ELR (cell line): ENCODE measurements at places on chromosomes 7 and 10.

DNA sequence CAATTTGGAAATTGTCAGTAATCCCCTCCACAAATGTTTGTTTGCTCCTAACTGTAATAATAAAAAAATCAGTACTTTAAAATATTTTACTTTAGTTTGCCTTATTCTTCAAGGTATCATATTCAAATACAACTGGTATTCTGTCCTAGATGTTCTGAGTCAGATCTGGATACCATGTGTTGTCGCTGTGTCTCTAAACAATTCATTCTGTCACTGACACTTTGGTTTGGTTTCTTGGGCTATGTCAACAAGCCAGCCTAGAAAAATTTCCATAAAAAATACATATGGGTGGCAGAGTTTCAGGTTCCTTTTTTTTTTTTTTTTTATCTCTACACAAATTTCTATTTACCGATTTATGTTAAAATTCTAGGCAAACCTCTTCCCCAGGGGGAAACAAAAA lies 33.2 kb upstream of the SEMA3D start:
- no peak for DNase-seq

DNA sequence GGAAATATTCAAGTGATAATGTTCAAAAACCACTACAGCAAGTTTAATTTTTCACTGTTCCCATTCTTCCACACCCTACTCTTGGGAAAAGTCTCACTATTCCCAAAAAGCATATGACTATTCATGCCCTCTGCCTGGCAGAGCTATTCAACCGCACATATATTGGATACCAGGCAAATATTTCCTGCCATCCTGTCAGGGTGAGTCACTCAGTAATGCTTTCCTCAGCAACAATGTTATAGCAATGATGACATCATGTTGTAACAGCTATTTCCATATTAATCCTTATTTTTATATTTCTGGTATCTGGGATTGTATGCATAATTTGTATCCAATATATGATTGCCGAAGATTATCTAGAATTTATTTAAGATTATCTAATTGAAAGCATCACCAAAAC lies 114.0 kb upstream of the PLXDC2 start:
- DNase-seq: peak; percentile 19

DNA sequence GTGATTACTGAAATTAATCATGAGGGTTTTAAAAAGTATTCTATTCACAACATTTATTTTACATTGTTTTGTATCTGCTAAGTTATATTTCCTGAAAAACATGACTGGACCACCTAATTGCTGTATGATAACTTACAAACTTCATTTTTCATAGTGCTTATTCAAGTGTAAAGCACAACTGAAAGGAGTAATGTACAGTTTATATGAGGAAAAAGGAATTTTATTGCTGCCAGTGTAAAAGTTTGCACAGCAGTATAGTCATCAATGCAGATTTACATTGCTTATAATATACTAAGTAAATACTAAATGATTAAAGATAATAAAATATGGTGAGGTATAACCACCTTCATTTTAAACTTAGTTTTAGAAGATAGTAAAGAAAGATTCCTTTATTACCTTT lies 4.0 kb downstream of the PTEN start:
- DNase-seq: no peak

DNA sequence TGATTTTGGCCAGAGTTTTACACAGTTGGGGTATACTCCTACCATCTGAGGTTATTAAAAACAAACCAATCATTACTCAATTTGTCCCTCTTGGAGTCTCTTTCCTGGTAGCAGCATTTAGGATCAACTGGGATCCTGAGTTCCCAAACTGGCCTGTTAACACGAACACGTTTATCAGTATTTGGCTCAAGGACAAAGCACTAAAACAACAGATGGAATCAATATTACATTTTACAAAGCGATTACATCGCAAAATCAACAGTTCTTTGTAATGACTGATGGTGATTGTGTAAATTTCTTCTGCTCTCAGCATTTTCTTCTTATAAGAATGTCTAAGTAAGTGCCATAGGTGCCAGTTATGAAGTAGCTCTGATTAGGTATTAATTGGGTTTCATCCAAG lies 582.9 kb upstream of the ANKRD30A start:
- no peak for DNase-seq

GRCh38 chr10:13536674-13537366 lies 8.0 kb upstream of the BEND7 start:
- DNase-seq: peak; percentile 69

DNA sequence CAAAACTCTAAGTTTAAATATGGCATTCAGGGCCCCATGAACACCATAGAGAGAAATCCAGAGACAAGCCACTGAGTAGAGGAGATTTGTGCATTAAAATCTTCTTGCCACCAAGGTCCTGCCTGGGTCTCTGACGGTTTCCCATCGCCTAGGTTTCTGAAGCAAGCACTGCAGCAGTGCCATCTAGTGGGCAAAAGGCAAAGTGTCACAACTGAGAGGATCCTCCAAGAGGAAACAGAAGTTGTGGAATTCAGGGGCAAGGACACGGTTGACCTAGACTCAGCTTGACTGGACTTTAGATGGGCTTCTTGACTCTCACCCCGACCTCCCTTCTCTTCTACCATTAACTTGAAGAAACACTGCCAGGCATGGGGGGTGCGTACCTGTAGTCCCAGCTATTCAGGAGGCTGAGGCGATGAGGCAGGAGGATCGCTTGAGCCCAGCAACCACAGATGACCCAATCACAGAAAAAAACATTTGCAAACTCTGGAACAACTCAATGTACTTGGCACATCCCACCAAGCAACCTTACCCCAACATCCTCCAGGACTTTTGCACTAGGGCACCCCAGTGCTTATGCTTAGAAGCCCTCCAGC lies 604.1 kb downstream of the GALNT17 start:
- DNase-seq: peak; percentile 36

DNA sequence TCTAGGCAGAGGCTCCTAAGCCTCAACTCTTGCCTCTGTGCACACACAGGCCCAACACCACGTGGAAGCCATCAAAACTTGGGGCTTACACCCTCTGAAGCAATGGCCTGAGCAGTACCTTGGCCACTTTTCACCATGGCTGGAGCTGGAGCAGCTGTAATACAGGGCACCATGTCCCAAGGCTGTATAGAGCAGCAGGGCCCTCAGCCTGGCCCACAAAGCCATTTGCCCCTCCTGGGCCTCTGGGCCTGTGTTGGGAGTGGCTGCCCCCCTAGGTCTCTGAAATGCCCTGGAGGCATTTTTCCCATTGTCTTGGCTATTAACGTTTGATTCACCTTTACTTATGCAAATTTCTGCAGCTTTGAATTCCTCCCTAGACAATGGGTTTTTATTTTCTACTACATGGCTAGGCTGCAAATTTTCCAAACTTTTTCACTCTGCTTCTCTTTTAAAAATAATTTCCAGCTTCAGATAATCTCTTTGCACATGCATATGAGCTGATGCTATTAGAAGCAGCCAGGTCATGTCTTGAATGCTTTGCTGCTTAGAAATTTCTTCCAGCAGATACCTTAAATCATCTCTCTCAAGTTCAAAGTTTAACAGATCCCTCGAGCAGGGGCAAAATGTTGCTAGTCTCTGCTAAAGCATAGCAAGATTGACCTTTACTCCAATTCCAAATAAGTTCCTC lies 5.7 kb upstream of the CCDC201 start:
- DNase-seq: no peak

GRCh38 chr7:129438839-129439651 lies 4.8 kb downstream of the STRIP2 start:
- DNase-seq: peak; percentile 89

DNA sequence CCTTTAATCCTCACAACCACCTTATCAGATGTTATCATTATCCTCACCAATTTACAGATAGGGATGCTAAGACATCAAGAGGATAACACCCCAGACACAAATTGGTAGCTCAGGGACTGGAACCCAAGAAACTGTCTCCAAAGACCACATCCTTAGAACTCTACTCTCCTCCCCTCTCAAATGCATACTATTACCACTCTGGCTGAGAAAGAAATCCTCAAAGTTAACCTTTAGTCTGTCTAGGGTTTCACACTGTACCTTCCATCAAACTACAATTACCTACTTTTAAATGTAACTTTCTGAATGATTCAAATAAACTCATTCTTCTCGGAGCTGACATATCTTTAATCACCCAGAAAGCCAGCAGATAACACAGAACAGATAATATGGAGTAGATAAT lies 6.6 kb downstream of the EZH2 start:
- no peak for DNase-seq

DNA sequence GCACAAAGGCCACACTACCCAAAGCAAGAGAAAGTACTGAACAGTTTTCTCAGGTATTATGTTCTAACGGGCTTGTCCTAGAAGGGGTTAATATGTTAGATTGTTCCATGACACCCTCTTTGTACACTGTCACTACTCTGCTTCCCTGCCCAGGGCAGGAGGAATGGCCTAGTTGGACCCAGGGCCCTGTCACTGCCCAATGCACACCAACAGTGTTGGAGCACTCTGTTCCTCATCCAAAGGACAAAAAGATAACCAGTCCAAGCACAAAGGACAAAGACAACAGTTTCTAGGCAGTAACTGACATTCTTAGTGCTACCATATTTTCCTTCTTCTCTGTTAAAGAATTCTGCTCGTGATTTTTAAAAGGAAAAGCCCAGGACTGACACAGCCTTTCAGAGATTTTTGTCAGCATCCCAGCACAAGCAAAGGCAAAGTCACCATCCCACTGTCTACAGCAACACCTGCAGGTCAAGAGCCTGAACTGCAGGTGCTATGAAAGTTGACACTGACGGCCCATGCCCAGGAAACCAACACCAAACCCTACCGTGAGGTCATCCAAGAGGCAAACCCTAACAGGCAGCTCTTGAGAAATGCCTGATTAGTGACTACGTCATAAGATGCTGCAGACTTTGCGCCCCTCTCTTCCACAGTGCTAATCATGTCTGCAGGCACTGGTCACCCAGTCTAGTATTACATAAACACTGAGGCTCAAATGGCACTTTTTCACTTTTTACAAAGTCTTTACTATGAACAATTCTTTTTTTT lies 13.2 kb downstream of the NUDCD3 start:
- peak; percentile 91 for DNase-seq

DNA sequence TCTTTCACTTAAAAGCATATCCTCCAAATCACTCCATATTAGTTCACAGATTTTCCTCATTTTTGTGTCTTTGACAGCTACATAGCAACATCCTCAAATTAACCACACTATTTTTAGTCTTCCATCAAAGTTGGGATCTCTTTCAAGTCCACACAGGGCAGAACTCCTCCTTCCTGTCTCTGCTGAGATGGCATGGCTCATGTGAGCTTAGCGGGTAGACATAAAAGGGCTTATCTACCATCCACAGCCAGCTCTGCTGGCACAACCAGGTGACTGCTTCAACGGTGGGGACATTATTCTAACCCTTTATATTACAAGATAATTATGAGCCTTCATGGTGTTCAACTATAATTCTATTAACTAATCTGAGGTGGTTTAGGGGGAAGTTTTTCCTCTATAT lies 35.5 kb downstream of the ICA1 start:
- no peak for DNase-seq

DNA sequence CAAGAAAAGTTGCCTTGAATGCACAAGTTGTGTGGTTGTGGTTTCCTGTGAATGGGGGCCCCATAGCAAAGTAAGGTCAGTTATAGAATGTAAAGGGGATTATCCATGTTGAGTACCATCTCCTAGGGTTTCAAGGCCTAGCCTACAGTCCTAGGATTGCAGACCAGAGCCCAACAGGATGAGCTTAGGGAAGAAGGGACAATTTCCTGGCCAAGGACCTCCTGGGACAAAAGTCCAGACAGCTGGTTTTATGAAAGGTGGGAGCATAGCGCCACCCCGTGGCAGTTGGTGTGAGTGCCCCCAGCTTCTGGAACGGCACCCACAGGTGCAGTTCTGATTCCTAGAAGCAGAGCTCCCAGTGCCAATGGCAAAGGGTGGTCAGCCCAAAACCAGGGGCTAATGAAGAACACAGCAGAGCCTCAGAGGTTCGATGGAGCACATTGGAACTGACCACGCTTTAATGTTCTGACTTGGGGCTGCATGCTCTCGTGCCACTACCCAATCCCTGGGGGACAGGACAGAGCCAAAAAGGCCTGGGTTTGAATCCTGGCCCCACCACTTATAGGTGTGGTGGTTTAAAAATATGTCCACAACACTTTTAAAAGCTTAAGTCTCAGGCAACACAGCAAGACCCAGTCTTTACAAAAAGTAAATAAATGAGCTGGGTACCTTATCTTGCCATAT lies 25.8 kb upstream of the TMEM120A start:
- peak; percentile 67 for DNase-seq

DNA sequence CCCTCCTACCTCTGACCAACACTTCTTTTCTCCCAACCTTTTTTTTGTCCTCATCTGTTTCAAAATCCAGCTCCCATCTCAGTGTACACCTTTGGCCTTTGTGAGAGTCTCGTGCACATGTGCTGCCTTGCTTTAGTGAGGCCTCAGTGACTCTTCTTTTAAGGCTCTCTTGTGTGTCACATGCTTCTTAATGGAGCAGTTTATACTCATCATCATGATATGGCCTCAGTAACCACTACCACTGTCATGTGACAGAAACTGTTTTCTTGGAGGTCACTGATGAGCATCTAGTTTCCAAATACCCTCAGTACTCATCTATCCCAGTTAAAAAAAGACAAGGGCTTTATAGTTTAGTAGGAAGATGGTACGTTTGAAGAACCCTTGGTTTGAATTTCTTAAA lies 8.1 kb upstream of the ARHGAP22 start:
- peak; percentile 28 for DNase-seq

GRCh38 chr10:70666960-70667798 lies 5.1 kb upstream of the ADAMTS14 start:
- DNase-seq: no peak

GRCh38 chr7:151402029-151402835 lies 7.6 kb downstream of the WDR86 start:
- DNase-seq: no peak

- peak; percentile 9 for DNase-seq
Measured at GRCh38 chr10:90435296-90435695, 422.5 kb downstream of the HTR7 start.

- no peak for DNase-seq
Measured at GRCh38 chr7:96521068-96521894, 188.4 kb downstream of the SEM1 start.

DNA sequence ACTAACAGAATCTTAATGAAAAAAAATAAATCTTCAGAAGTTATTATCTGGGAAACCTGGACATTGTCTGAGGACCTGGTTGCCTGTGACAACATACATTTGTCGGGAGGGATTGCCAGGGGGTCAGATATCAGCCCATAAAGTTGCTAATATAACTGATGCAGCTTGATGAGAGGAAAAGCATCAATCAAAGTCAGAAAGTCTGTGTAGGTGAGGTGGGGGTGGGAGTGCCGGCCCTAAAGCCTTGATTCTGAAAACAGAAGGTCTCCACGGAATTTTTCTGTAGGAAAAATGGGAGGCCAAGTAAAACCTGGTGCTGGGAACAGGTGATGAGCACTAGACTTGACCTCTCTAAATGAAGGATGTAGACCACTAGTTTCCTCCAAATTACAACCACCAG lies 281.8 kb downstream of the FGFR2 start:
- DNase-seq: no peak

GRCh38 chr7:28207486-28208158 lies 27.0 kb upstream of the JAZF1 start:
- DNase-seq: peak; percentile 49

DNA sequence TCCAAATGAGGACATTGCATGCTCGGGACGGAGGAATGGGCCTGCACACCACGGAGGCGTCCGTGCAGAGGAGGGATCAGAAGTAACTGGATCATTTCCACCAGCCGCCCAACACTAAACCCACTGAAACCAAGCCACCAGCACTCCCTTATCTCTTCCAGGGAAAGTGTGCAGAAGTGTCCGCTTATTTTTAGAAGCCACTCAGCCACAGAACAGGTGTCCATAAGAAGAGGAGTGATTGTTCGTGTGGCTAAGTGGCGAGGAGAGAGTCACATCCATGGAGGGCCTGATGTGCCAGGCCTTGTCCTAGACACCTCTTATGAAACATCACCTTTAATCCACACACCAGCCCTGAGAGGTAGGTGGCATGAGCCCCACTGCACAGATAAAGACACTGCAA lies 407.9 kb upstream of the NPVF start:
- DNase-seq: no peak
